ENCODE measurements at places on chromosomes 3 and 15.

GRCh38 chr3:46383211-46383950, 12.6 kb downstream of the CCR5 start:
- no peak for DNase-seq

DNA sequence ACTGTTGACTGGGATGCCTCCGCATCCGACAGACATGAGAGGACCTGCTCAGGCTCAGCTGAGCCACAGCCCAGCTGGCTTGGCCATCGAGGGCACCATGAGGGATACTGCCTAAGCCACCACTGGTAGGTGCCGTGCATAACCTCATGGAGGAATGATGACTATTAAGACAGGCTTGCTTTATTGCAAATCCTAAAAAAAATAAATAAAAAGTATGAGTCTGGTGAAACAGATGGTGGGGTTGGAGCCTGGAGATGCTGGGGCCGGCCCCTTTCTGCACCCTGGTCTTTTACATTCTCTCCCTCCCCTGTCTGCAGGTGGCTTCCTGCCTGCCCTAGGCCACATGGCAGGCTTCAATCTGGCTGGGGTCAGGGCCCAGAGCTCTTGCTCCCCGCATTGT, 24.0 kb upstream of the RAD18 start:
- no peak for DNase-seq

- no peak for DNase-seq
These were observed 22.0 kb downstream of the SST start for GRCh38 chr3:187648177-187648576.

- no peak for DNase-seq
These were observed 53.0 kb downstream of the SV2B start for GRCh38 chr15:91152896-91153581.

DNA sequence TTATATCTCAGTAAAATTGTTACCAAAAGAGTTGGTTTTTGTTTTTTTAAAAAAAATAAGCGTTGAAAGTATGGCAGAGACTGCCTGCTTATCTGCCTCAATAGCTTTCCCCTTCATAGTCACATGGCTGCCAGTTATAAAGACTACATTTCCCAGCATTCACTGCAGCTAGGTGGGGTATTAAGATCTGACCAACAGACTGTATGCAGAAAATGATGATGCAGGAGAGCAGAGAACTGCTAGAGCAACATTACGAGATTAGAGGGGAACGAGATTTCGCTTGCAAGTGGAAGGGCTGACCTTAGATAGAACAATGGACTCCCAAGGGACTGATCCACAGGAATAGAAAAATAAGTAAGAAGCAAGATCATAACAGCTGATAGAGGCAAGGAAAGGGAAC, 14.3 kb downstream of the RHOA start:
- DNase-seq: no peak

- no peak for DNase-seq
These were observed 28.8 kb upstream of the PRR20G start for GRCh38 chr3:127316685-127317084.

DNA sequence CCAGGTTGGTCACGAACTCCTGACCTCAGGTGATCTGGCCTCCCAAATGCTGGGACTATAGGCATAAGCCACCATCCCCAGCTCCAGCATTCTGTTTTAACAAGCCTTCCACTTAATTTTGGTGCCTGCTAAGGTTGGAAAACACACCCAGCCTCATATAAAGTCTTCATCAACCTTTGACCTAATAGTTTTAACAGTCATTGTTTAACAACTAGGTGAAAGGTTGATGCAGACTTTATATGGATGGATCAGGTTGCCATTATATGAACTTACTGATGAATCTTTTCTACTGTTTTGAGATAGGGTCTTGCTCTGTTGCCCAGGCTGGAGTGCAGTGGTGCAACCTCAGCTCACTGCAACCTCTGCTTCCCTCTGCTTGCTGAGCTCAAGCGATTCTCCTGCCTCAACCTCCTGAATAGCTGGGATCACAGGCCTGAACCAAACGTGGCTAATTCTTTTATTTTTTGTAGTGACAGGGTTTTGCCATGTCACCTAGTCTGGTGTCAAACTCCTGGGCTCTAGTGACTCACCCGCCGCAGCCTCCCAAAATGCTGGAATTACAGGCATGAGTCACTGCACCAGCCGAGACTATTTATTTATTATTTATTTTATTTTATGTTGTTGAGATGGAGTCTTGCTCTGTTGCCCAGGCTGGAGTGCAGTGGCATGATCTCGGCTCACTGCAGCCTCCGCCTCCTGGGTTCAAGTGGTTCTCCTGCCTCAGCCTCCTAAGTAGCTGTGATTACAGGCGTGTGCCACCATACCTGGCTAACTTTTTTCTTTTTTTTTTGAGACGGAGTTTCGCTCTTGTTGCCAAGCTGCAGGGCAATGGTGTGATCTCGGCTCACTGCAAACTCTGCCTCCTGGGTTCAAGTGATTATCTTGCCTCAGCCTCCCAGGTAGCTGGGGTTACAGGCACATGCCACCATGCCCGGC, 3.1 kb upstream of the RPAP1 start:
- no peak for DNase-seq

DNA sequence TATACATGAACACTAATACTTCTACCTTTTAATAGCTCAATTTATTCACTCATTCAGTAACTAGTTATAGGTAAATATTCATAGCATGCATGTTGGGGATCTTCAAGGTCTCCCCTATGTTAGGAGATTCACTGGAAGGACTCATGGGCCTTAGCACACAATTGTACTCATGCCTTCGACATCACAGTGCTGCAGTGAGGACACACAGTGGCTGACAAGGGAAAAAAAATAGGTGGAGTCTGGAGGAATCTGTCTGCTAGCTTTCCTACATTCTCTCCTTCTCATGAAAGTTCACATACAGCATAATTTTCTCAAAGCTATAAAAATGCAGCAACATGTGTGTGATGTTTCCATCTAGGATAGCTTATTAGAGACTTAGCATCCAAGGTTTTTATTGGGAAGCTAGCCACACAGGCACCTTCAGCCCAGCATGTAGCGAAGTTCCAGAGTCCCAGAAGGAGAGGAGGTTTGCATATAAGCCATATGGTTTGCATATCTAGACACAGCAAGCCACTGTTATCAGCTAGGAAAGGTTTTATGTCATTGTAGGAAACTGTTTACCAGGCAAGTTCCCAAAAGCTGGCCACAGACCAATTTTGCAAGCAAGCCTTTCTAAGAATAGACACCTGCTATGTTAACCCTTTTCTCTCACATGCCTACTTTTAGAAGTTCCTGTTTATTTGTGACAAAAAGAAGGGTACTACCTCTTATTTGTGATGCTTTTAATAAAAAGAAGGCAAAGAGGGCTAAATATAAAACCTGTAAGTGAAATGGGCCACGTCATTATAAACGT, 46.4 kb downstream of the MORC1 start:
- DNase-seq: no peak

DNA sequence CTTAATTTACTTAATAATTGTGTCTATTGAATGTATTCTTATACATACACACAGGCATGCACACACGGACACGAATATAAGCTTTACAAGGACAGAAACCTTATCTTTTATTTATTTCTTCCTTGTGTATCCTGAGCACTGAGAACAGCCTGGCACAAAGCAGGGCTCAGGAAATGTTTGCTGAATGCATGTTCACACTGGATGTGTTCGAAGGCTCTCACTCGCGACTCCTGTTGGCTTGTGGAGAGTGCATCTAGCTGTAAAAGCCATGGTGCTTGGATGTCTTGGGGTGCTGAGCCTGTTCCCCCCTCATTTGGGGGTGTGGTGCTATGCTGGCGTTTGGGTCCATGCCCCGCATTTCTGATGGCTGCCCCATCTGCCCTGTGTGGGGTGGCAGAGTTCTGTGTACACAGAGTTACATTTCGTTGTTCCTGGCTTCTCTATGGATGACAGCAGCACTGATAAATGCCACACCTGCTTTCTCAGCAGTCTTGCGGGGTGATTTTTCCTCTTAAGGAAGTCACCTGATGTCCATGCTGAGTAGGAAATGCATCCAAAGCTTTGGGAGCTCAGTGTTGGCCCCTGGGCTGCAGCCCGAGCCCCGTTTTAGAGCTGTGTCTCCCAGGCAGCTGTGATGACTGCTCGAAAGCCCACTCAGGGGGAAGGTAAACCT, 148.5 kb downstream of the IGF1R start:
- no peak for DNase-seq

- no peak for DNase-seq
These were observed 122.5 kb downstream of the C3orf70 start for GRCh38 chr3:185030399-185030798.

DNA sequence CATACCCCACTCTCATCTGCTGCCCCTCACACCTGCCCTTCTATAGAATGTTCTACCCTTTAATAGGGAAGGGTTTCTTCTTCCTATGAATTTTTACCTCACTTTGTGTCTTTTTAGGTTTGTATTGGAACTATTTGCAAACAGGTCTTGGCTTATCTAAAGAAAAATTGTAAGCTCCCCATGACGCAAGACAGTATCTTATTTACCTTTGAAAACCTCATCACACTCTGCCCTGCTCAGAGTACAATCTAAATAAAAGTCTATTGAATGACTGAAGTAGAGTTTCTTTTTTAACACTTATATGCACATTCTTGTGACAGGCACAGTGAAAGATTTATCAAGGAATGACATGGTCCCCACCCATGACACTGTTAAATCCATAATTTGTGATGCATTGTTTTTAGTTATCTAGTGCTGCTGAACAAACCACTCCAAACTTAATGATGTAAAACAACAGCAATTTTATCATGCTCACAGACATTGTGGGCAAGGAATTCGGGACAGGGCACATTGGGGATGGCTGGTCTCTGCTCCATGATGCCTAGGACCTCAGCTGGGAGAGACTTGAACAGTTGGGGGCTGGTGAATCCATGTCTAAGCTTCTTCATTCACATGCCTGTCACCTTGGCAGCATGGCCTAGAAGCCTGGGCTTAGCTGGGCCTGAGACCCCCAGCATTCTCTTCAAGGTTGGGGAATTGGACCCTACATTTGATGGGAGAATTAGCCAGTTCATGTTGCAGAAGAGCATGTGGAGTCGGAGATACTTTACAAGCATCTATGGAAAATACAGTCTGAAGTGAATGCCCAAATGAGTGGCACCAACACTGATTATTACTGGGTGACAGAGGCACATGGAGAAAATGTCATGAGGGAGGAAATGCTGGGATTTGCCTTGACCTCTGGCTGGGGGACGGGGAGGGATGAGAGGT, 252.2 kb upstream of the CTDSPL start:
- no peak for DNase-seq

DNA sequence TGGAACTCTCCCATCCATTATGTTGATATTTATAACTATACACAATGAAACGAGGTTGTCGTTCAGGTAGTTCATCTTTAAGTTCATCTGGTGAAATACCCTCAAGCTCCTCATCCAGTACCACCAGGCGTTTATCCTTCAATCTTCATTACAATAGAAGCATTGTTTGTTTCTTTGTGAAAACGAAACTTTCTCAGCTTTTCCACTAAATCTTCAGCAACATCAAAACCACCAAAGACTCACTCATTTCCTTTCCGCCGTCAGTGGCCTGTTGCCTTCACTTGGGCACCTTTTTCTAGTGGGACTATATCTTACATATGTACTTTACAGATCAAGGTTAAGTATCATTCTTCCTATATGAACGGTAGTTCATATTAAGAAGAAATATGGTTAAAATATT, 44.1 kb upstream of the TFG start:
- no peak for DNase-seq

DNA sequence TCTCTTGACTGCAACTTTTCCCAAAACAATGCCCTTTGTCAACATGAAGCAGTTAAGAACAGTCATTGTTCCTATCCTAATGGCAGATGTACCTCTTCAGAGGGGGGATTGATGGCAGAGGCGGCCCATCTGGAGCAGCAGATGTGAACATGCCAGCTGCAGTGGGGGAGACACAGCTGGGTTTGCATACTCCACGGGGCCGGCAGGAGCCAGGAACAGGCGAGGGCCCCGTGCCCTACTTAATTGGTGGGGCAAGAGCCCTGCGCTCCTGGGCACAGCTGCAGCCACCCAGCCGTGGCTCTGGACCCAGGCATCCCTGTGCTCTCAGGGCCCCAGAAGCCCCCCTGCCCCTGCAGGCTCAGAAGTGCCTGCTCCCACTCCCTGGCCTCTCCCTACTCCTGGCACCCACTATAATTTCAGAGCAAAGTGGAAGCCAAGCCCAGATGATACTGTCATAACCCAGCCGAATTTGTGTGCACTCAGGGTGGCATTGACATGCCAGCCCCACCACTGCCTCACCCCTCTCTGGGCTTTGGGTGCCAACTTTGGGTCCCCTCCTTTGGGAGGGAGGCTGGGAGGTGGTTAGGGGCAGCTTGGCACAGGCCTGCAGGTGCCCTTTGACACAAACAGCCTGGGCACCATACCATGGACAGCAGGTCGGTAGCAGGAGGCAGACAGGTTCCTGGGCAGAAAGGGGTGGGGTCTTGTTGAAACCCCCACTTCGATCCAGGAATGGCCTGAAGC, 34.6 kb downstream of the ROPN1B start:
- DNase-seq: no peak
